ENCODE measurements at places on chromosomes 7 and 10.

DNA sequence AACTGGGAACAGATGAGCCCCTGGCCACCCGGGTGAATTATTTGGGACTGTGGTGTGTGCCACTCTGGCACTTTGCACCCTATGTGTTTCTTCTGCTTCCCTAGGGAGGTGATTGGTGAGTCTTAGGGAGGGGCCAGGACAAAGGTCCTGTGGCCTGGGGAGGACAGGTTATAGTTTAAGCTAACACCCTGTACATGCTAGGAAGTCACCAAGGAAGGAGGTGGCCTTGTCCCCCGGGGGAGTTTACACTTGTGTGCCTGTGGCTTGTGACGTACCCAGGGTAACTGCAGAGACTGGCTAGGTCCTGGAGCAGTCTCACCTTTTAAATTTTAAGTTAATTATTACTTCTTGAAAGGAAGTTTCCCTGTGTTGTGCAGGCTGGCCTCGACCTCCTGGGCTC, 196.2 kb downstream of the BAMBI start:
- DNase-seq: no peak

DNA sequence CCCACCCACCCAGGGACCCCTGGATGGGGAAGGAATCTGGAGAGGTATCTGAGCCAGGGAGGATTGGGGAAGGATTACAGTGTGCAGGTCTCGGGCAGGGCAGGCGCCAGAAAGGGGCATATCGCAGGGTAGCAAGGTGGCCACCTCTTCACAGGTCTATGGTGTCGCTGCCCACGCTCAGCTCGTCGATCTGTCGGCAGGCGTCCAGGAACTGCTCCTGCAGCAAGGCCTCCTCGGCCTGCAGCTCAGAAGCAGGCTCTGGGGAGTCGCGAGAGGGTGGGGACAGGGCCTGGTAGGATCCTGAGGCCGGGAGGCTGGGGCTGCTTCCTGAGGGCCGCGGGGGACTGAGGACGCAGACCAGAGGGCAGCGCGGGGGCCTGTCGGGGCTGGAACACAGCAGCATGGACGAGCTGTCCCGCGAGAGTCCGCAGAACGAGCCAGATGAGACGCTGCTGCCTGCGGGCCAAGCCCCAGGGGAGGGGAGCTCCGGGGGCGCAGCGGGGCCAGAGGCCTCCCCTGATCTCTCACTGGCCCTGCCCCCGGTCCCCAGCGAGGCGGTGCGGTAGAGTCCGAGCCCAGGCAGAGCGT, 7.1 kb upstream of the RBM28 start:
- no peak for DNase-seq

DNA sequence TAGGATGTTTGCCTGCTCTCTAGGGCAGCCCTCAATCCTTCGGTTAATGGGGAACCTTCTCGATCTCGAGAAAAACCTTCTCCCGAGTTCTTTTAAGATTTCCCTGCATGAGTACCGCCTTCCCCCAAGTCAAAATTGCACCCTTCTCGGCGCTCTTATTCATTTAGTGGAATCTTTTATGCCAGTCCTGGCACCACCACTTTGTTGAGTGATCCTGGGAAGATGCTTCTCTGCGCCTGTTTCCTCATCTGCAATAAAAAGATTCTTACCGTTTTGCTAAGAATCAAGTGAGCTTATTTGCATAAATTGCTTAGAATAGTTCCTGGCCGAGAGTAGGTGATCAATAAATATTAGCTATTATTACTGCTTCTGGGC, 697 bp downstream of the ARPC1A start:
- no peak for DNase-seq

GRCh38 chr10:110501142-110501937, 3.6 kb downstream of the DUSP5 start:
- peak; percentile 91 for DNase-seq

- no peak for DNase-seq
These were observed 40.9 kb downstream of the HDAC9 start for GRCh38 chr7:18536486-18536885.

DNA sequence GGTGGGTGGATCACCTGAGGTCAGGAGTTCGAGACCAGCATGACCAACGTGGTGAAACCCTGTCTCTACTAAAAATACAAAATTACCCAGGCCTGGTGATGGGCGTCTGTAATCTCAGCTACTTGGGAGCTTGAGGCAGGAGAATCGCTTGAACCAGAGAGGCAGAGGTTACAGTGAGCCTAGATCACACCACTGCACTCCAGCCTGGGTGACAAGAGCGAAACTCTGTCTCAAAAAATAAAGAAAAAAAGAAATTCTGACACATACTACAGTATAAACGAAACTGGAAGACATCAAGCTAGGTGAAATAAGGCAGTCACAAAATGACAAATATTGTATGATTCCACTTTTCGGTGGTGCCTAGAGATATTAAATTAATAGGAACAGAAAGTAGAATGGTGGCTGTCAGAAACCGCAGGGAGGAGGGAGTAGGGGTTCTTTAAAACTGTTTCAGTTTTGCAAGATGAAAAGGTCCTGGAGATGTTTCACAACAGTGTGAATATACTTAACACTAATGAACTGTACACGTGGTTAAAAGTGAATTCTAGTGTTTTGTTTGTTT, 23.2 kb downstream of the PILRA start:
- no peak for DNase-seq

- no peak for DNase-seq
These were observed 573.3 kb downstream of the GALNT17 start for GRCh38 chr7:71705217-71705616.

GRCh38 chr10:55311848-55312635, 511.0 kb upstream of the PCDH15 start:
- DNase-seq: peak; percentile 42

- DNase-seq: peak; percentile 7
These were observed 63.2 kb downstream of the LMBR1 start for GRCh38 chr7:156829669-156830336.

DNA sequence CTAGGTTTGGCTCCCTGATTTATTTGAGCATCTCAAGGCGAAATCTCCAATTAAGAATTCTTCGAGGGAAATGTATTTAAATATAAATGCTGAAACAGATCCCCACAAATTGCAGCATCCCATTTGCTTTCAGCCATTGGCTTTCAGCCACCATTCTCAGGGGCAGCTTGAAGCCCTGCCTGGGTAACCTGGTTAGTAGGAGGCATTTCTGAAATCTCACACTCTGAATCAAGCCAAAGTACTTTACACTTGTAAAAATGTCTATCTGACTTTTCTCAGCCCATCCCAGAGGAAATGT, 49.1 kb downstream of the GCC1 start:
- DNase-seq: no peak

DNA sequence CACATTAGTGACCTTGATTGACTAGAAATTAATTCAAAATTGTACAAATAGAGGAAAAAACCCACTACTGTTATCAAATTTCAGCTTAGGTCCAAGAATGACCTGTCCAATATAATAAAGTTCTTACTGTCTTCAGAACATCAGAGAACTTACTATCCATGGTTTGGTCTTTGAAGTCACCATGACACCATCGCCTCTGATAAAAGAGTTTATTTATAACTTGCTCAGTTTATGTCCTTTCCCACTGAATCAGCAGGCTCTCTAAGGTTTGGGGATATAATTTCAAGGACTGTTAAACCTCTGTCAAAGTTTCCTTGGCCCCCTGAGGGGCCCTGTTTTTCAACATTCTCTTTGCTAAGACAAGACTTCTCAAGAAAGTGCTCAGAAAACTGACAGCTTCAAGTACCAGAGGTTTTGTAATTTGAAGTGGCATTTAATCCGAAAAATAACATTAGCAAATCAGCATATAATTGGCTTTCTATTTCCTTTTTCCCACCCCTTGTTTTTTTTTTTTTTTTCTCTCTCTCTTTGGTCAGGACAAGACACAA, 191.7 kb upstream of the FERD3L start:
- no peak for DNase-seq

DNA sequence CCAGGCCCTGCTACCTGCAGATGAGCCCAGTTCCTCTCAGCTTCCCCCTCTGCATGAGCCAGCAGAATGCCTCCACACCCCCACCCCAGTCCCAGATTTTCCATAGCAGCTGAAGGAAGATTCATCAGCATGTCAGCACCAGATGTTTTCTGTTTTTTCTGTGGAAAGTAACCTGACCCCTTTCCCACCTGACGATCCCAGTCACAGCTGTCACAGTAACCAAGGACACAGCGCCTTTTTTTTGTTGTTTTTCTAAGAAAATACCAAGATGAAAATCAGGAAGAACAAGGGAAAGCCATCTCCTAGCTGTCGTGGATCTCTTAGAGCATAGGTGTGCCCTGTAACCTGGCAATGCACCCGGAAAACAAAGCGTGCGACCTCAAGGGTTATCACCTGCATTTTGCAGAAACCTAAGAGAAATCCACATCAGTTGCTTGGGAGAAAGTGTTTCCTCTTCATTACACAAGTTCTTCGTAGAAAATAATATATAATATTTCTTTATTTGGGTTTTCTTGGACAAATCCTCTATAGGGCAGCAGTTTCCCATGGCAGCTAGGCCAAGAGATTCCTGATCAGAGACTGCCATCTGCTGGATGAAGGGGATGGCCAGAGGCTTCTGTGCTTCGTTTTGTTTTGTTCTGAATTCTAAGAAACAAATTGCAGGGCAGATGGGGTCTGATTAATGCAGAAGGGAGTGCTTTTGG, 401.9 kb downstream of the TNS3 start:
- DNase-seq: peak; percentile 62

- no peak for DNase-seq
These were observed 21.9 kb downstream of the ARID5B start for GRCh38 chr10:61923210-61923949.

- DNase-seq: peak; percentile 9
These were observed 59.1 kb downstream of the ARMC3 start for GRCh38 chr10:22986771-22987542.

DNA sequence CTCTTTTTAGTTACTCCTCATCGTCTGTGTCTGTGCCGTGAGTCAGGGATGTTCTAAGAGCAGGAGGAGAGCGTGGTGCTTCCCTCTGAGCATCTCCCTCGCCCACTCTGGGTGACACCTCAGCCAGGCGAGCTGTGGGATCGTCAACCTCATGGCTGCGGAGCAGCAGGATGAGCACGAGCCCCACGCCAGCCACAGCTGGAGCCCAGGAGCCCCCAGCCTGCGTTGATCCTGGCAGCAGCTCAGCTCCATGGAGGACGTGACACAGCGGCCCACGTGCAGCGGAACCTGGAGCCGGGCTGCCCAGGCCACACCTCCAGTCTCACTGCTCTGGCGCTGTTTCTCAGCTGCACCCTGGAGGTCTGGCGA, 512.0 kb downstream of the PTPRN2 start:
- no peak for DNase-seq

GRCh38 chr7:138943061-138943460, 38.1 kb downstream of the KIAA1549 start:
- DNase-seq: no peak

- no peak for DNase-seq
These were observed 56.4 kb downstream of the THNSL1 start for GRCh38 chr10:25072786-25073185.

DNA sequence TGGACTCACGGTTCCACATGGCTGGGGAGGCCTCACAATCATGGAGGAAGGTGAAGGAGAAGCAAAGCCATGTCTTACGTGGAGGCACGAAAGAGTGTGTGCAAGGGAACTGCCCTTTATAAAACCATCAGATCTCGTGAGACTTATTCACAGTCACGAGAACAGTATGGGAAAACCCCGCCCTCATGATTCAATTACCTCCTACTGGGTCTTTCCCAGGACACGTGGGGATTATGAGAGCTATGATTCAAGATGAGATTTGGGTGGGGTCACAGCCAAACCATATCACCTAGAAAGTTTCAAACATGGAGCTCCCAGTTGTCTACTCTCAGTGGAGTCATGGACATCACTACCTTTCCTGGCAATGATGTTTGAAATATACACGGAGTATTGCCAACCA, 49.6 kb downstream of the CYCS start:
- DNase-seq: no peak

DNA sequence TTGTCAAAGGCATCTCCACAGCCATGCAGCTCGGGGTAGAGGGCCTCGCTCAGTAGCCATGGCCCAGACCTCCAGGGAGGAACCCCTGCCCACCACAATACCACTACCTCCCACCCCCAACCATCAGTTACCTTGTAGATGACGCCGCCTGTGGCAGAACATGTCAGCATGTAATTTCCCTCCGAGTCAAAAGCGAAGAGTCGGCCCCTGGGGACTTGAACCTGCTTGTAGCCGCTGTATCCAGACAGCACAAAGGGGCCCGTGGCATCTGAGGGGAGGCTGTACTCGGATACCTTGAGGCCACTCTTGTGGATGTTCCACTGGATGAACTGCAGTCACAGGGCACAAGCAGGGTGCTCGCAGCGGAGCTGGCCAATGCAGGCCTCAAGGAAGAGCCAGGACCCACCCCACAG, 16.3 kb upstream of the CYREN start:
- DNase-seq: no peak

- no peak for DNase-seq
These were observed 33.2 kb downstream of the TACR2 start for GRCh38 chr10:69383558-69383957.

DNA sequence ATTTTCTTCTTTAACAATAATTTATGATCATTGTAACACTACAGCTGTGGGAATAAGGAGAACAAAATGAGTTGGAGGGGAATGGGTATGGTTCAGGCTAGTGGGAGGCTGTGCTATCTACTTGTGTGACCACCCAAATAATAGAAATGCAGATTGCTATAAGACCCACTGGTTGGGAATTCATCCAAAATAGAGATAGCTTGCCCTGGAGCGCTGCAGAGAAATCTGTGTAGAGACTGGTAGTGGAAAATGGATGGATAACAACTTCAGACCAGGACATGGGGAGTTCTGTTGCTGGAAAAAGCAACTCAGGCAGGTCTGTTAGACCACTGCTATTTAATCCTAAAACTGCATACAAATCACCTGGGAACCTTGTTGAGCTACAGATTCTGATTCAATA, 137.1 kb upstream of the MKLN1 start:
- DNase-seq: no peak

- DNase-seq: peak; percentile 63
These were observed 26.0 kb upstream of the JMJD1C start for GRCh38 chr10:63491588-63492316.

GRCh38 chr10:12179606-12180170, 16.0 kb downstream of the NUDT5 start:
- no peak for DNase-seq

DNA sequence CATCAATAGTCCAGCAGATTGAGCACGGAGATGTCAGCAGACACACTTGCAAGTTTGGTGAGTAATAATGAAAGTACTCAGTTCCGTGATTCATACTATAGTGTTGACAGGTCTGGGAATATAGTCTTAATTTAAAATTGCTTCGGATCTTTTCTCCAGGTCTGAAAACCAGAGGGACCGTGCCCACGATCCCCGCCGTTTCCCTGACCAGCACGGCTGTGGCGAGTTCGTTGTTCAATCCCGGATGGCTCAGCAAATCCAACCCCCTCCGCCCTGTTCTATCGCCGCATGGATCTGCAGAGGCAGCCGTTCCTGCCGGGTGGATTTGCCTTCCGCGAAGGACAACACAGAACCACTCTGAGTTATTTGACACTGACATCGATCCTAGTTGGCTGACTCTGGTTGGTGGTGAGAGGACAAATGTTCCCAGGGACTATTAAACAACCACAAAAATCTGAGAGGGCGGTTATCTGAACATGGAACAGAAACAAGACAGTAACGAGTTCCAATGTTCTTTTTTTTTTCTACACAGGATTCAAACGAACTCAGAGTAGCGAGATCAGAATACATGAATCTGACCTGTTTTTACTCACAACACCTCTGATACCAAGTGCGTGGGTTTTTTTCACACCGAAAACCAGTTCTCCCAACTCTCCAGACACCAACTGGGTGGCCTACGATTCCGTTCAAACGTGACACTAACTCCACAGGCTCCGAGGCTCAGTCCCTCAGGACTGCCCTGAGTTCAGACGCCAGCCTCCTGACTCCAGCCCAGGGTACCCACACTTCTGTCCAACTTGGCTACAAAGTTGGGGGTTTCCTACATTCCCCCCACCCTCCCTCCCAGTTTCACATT, 52.7 kb downstream of the RBM17 start:
- DNase-seq: peak; percentile 71
